Calu3 (cell line): ENCODE measurements at places on chromosomes 7 and 10. TPM values are rescaled to one million over a fixed set of nuclear protein-coding genes. Genes with fewer than 3 reads are reported as not detected.

ZNF736 gene
- 8.6 and 9.2 TPM in 2 replicates for total RNA-seq

CHCHD1 gene
- total RNA-seq = 39.2 and 44.1 TPM in 2 replicates

ZDHHC4 gene
- 80.7 and 83.9 TPM in 2 replicates for total RNA-seq

ANKRD61 gene
- total RNA-seq = 0.47 and 0.59 TPM in 2 replicates

GBX1 gene
- total RNA-seq = not detected in 2 replicates

FFAR4 gene
- total RNA-seq = 0.61 and 0.97 TPM in 2 replicates

IDI2 gene
- total RNA-seq = not detected in 2 replicates

GRCh38 chr7:101094791-101095375 lies 9.6 kb downstream of the TRIM56 start:
- DNase-seq = peak; percentile 56

DNA sequence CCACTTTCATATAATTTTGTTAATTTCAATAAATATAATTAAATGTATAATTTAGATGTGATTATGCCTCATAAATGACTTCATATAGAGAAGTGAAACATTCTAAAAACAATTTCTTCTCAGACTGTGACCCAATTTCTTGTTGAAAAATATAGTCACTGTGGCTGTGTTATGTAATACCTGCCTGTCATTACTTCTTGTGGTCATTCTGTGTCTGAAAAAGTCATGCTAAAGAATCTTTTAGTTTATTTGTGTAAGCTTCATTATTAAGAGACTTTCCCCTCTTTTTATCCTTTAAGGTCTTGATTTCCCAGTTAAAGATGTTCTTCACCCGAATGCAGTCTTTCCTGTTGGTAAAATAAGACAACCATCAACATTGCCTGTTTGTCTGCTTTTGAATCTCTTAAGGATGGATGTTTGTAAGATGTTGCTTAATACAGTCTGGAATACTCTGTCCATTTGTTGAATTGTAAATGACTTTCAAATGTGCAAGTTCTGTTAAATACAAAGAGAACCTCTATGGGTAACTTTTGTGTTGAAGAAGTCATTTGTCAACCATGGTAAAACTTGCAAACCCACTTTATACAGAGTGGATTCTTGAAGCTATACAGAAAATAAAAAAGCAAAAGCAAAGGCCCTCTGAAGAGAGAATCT lies 16.0 kb downstream of the KAT6B start:
- DNase-seq = no peak

GRCh38 chr10:123381224-123381623 lies 227.0 kb downstream of the BUB3 start:
- no peak for DNase-seq

DNA sequence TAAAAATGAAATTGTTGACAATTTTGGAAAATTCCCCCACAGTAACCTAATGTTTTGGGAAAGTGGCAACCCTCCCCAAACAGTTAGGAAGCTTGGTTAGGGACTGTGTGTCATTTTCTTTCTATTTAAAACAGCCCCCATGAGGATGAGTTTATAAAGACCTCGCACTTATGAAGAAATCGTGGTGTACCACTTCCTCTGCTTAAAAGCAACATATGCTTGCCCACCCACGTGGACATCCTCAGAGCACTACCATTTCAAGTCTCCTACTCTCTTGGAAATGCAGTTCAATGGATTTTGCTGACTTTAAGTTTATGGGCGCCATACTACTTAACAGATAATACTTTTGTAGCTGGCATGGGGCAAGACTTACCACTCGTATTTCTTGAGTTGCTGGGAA lies 223.8 kb downstream of the DYNC1I1 start:
- no peak for DNase-seq

- no peak for DNase-seq
Measured at GRCh38 chr10:30737931-30738391, 108.4 kb upstream of the LYZL2 start.

DNA sequence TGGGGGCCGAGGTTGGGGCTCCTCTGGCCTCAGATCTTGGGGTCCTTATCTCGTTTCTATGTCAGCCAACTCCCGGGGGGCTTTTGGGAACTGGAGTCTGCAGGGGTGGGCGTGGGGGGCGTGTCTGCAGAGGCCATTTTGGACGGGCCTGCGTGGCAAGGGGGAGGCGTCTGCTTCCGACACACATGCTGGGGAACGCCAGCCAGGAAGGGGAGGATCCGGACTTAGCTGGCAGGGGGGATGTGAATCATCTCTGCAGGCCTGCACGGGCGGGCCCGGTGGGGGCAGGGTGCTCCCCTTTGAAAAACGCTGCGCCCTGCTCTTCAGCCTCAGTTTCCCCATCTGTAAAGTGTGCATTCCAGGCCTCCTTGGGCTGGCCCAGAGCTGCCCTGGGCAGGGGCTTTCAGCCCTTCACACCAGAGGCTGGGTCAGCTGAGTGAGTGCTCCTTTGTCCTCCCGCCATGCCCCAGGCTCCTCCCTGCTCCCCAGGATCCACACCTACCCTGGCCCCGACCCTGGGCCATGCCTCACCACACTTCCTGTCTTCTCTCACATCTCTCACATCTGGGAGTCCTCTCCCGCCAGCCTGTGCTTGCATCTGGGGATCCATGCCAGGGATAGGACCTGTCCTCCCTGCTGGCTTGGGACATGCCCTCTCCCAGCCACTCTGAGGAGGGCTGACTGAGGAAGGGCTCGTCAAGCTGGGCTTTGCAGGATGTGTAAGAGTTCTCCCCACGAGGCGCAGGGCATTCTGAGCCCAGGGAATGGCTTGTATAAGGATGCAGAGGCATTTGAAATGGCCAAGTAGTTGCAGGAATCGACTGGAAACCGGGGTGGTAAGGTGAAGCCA lies 172.6 kb upstream of the TNRC18 start:
- peak; percentile 66 for DNase-seq

- DNase-seq = no peak
Measured at GRCh38 chr7:69860486-69860885, 262.2 kb downstream of the AUTS2 start.

GRCh38 chr10:79189853-79190435 lies 121.2 kb downstream of the ZMIZ1 start:
- no peak for DNase-seq

DNA sequence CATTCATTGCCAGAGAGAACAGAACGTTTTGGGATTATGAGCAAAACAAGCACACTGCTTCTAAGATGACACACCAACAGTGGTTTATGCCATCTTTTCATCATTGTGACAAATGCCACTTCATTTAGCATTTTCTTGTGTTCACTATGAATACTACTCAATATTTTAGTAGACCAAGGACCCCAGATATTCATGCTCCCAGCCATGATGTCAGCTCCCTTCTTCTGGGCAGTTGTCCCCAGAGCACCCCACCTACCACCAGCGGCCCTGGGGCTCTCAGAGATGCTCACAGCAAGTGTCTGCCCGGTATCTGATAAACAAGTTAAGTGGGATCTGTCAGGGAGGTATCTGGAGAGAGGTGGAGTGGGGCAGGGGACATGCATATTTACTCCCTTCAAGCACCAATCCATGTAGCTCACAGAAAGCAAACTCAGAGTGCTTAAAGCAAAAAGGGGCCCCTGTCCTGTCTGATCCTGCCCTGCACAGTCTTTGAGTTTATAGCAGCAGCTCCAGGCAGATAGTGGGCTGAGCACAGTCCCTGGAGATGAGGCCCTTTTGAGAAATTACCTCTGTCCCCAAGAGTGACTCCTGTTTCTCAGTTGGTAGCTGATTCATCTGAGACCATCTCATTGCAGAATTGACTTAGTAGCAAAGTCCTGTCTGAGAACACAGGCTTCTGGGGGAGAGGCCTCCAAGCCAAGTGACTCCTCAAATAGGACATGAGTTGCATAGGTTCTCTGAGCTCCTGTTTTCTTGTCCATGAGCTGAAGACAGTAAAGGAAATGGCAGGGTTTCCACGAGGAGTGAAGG lies 281.8 kb upstream of the KLF6 start:
- DNase-seq = no peak

- DNase-seq = no peak
Measured at GRCh38 chr10:91201213-91201996, 19.1 kb upstream of the PCGF5 start.

GRCh38 chr7:74013539-74014272 lies 14.3 kb upstream of the ELN start:
- DNase-seq = no peak

DNA sequence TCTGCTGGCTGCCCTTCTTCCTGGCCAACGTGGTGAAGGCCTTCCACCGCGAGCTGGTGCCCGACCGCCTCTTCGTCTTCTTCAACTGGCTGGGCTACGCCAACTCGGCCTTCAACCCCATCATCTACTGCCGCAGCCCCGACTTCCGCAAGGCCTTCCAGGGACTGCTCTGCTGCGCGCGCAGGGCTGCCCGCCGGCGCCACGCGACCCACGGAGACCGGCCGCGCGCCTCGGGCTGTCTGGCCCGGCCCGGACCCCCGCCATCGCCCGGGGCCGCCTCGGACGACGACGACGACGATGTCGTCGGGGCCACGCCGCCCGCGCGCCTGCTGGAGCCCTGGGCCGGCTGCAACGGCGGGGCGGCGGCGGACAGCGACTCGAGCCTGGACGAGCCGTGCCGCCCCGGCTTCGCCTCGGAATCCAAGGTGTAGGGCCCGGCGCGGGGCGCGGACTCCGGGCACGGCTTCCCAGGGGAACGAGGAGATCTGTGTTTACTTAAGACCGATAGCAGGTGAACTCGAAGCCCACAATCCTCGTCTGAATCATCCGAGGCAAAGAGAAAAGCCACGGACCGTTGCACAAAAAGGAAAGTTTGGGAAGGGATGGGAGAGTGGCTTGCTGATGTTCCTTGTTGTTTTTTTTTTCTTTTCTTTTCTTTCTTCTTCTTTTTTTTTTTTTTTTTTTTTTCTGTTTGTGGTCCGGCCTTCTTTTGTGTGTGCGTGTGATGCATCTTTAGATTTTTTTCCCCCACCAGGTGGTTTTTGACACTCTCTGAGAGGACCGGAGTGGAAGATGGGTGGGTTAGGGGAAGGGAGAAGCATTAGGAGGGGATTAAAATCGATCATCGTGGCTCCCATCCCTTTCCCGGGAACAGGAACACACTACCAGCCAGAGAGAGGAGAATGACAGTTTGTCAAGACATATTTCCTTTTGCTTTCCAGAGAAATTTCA lies 1.7 kb downstream of the ADRB1 start:
- peak; percentile 26 for DNase-seq

GRCh38 chr7:150435047-150435389 lies 15.4 kb upstream of the GIMAP8 start:
- DNase-seq = no peak

DNA sequence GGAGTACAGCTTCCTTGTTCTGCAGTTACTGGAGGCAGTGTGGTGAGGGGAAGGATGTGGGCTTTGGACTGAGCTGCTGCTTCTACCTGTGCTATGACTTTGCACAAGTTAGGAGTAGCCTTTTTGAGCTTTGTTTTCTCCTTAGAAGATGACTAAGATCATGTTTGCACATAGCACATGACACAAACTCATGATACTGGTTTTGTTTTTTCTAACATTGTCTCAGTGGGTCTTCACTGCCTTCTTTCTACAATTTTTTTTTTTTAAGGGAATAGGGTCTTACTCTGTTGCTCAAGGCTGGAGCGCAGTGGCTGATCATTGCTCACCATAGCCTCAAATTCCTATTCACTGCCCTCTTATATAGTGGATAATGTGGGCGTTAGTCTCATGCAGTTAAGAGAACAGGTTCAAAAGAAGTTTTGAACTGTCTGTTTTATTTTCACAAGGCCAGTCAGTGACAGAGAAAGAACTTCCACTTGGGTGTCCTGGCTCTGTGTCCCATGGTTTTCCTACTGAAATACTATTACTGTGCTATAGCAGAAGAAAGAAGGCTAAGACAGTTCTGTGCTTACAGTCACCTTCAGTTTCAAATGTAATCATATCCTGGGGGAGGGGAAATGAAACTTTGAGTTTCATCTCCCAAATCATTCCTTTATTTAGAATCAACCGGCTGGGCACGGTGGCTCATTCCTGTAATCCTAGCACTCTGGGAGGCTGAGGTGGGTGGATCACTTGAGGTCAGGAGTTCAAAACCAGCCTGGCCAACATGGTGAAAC lies 72.0 kb downstream of the KAT6B start:
- DNase-seq = no peak

DNA sequence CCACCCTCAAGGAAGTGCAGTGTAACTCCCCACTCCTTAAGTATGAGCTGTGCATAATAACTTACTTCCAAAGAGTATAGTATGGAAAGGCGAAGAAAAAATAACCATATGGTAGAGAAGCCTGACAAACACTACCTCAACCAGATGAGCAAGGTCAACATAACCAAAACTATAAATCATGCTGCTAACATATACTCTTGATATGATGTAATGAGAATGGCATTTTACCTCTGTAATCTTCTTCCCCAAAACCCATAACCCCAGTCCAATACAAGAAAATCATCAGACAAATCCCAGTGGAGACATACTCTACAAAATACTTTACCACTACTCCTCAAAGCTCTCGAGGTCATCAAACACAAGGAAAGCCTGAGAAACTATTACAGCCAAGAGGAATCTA lies 15.8 kb downstream of the OSBPL3 start:
- no peak for DNase-seq

DNA sequence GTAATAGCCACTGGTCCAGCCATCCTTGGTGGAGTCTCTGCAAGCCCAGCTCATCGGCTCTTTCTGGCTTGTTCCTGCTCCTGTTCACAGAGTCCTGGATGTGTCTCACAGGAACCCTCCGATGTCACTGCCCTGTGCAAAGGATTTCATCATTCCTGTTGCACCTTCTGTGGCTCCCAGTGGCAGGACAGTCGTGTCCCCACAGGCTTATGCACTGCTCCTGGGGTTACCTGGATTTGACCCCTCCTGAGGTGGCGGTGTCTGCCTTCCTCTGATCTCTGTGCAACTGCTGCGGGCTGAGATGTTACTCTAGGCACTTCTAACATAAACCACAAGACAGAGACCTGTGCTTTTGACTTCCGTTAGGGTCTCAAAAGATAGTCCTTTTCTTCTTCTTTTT lies 30.6 kb downstream of the APBB1IP start:
- DNase-seq = peak; percentile 21

- DNase-seq = no peak
Measured at GRCh38 chr7:157855452-157856213, 518.8 kb downstream of the DNAJB6 start.
